CD8-positive, alpha-beta T cell (primary cell): ENCODE measurements at places on chromosomes 6 and 20.

DNA sequence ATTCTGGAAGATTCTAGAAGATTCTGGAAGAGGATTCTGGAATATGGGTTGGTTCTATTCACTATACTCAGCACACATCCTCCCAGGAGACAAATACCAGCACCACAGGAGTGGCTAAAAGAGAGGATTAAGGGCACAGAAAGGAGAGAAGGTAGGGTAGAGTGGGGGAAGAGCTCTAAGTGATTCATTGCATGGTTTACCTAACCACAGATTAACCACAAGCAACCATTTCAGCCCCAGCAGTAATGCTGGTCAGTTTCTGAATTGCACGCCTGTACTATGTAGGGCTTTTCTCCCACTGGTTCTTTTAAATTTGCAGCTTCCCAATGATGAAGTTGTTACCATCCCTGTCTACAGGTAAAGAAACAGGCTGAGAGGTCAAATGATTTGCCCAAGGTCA lies 192.7 kb upstream of the PMEPA1 start:
- no peak for DNase-seq

GRCh38 chr20:62511915-62512610 lies 36.3 kb upstream of the GATA5 start:
- no peak for DNase-seq

- no peak for DNase-seq
Measured at GRCh38 chr6:150252714-150253444, 110.0 kb downstream of the PPP1R14C start.

DNA sequence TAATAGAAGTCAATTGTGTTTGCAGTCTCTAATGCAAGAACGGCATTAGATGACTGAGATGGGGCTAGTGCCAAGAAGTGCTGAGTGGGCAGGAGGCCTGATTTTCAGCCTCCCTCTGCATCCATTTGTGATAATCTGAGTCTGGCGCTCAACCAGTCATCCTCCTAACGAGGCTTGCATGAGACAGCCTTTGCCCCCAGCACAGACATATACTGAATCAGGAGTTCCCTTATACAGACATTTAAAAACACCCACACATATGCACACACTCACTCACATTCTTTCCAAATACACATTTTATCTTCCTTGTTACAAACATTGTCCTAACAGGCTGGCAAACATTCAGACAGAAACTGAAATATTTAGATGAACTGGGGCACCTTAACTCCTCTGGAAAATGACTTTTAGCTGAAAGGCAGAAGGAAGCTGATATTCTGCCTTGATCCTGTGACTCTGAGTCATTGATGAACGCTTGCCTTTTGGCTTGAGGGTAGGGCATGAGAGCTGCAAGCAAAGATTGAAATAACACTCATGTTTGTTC lies 562.3 kb downstream of the DHX35 start:
- no peak for DNase-seq

DNA sequence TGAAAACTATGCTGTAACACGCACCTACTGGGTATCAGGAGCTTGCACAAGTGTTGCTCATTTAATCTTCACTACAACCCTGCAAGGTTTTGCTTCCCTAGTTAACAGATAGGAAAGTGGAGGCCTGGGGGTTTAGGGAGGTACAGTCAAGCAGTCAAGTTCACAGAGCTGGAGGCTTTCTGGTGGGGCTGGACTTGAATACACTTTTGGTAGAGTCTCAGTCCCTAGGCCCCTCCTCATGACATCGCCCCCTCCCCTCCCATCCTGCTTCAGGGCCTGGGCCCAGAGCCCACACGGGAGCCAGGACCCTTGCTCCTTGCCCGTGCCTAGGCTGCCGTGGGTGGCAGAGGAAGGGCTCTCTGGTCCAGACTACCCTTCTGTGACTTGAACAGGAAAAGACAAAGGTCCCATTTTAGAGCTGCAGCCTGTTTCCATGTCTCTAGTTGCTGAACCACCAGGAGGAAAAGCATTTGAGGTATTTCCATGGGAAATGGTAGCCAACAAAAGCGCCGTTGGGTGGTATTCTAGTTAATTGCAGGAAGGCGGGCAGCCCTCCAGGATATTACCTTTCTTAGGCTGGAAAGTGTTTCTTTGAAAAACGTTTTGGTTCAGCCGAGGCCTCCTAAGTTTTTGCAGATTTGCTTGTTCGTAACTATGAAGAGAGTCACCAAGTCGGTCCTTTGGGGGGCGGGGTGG lies 84.9 kb downstream of the CDC5L start:
- DNase-seq: no peak

GRCh38 chr20:59809630-59810448 lies 123.6 kb downstream of the SYCP2 start:
- no peak for DNase-seq

GRCh38 chr20:51236421-51236820 lies 213.5 kb upstream of the KCNG1 start:
- DNase-seq: no peak

GRCh38 chr20:58153121-58153520 lies 75.3 kb downstream of the ANKRD60 start:
- no peak for DNase-seq

DNA sequence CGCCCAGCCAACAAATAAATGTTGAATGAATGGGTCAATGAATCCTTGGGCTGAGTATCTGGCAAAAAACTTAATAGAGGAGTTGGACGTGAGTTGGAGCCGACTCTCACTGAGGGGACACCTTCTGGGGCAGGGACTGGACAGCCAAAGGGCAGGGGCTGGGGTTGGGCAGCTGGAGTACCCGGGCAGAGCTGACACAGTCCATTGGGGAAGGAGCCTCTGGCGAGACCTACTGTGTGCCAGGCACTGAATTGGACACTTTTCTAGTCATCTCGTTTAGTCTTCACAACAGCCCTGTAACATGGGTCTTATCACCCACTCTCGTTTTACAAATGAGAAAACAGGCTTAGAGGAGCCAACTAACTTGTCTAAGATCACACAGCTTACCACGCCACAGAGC lies 4.7 kb upstream of the MAPK13 start:
- DNase-seq: no peak

DNA sequence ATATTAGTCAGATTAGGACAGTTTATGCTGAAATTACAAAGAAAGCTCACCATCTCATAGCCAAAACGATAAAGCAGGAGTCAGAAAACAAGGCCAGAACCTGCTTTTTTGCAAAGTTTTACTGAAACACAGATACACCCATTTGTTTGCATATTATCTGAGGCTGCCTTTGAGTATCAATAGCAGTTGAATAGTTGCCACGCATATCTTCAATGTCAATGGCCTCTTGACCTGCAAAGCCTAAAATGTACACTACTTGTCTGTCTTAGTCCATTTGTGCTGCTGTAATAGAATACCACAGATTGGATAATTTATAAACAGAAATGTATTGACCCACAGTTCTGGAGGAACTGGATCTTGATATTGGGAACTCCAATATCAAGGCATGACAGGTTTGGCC lies 94.1 kb upstream of the NT5E start:
- DNase-seq: no peak

GRCh38 chr20:24789877-24790276 lies 159.2 kb upstream of the CST7 start:
- DNase-seq: no peak

GRCh38 chr6:93252930-93253329 lies 166.4 kb downstream of the EPHA7 start:
- no peak for DNase-seq

- DNase-seq: no peak
Measured at GRCh38 chr6:158910484-158911440, 89.2 kb downstream of the RSPH3 start.

DNA sequence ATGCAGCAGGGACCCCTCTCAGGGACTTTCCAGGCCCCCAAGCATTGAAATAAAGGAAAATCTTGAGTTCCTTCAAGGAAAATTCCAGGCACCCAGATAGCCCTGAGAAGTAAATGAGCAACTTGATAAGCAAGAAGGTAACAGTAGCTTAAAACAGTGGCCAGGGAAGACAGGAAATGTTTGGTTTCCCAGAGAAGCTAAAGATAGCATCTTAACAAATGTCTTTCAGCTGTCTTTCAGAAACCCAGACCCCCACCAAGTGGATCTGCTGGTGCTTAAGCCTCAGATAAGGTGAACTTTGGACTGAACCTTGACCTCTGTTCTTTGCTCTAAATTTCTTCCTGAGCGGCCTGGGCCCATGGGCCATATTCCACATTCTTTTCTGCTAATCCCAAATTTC lies 117.8 kb upstream of the CST7 start:
- no peak for DNase-seq

DNA sequence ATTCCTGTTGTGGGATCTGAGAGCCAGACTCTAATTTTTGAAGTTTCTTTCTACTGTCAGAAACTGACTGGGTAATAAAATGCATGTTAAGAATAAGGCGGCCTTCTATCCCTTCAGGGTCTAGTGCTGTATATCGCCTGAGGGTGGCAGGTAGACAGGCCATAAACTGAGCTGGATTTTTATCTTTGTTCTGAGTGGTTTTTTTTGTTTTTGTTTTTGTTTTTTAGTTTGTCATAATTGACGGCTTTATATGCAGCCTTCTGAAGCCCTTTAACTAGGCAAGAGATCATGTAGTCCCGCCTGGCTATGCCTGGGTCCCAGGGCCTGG lies 747.7 kb upstream of the ADGRB3 start:
- no peak for DNase-seq

- no peak for DNase-seq
Measured at GRCh38 chr20:47741669-47742608, 43.3 kb downstream of the SULF2 start.

DNA sequence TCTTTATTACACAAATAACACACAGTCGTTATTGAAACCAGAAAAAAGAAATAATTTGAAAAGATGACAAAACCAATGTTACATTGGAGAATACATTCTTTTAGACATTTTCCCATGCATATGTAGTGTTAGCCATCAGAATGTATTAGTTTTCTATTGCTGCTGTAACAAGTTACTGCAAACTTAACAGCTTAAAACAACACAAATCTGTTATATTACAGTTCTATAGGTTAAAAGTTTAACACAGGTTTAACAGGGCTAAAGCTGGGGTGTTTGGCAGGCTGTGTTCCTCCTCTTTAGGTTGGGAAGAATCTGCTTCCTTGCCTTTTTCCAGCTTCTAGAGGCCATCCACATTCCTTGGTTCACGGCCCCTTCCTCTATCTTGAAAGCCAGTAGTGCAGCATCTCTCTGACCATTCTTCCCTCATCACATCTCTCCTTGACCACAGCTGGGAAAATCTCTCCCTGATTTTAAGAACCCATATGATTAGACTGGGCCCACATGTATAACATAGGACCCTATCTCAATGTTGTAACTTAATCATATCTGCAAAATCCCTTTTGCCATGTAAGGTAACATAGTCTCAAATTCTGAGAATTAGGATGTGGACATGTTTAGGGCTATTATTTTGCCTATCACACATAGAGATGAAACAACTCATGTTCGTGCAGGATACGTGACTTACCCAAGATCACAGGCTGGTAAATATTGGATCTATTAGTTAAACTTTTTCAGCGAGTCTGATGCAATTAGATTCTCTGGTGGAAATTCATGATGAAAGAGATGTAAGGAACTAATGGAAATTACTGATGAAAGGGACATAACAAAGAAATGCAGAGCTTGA lies 145.4 kb upstream of the TMEM170B start:
- DNase-seq: no peak

- DNase-seq: no peak
Measured at GRCh38 chr6:64310214-64310613, 674.6 kb downstream of the PHF3 start.

- peak; percentile 77 for DNase-seq
Measured at GRCh38 chr20:62804627-62805154, at the start of gene OGFR. OGFR (plus strand) TSS chr20:62804835; CDS start chr20:62804860, 25 bp downstream.

DNA sequence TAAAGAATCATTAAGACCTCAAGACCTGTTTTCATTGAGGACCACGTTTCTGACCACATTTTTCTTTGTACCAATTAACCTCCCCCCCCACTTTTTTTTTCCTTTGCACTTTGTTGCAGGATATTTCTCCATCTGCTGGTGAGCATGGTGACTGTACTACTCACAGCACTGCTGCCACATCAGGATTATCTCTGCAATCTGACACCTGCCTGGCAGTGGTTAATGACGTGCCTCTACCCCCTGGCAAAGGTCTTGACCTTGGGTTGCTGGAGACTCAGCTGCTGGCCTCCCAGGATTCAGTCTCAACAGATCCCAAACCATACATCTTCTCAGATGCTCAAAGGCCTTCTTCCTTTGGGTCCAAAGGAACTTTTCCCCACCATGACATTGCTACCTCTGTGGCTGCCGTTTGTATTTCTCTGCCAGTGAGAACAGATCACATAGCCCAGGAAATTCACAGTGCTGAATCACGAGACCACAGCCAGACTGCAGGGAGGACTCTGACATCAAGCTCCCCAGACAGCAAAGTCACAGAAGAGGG lies 46.6 kb upstream of the EDN3 start:
- no peak for DNase-seq

DNA sequence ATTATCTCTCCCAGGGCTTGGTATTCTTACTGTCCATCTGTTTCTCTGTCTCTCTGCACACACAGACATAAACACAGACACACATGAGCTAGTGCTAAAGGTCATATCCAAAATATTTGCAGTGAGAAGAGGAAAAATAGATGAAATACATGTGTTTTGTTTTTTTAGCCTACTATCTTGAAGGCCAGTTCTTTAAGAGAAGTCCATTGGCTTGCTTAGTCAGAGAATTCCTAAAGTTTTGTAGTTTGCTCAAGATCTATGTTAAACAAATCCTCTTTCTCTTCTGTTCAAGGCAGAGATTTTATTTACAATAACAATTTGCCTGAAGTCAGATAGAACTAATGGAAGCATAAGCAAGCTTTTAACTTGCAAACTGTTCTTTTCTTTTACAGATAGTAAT lies 120.0 kb upstream of the AKIRIN2 start:
- no peak for DNase-seq

DNA sequence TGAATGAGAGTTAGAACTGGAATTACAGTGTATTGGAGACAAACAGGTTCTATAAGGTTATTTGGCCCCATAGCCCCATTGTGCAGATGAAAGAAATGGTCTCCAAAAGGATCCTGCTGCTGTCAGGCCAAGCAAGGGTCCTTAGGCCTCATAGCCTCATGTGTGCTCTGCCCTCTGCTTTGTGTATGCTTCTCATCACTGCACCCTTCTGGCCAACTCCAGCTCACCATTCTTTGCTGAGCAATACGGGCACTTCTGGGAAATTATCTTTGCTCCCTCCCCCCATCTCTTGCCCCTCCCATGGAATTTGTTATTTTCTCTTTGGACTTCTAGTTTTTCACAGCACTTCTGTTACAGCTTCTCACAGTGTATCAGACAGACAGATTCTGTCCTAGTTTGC lies 298.8 kb downstream of the FOXA2 start:
- DNase-seq: no peak

GRCh38 chr6:137099689-137100403 lies 55.1 kb upstream of the IL20RA start:
- DNase-seq: no peak

DNA sequence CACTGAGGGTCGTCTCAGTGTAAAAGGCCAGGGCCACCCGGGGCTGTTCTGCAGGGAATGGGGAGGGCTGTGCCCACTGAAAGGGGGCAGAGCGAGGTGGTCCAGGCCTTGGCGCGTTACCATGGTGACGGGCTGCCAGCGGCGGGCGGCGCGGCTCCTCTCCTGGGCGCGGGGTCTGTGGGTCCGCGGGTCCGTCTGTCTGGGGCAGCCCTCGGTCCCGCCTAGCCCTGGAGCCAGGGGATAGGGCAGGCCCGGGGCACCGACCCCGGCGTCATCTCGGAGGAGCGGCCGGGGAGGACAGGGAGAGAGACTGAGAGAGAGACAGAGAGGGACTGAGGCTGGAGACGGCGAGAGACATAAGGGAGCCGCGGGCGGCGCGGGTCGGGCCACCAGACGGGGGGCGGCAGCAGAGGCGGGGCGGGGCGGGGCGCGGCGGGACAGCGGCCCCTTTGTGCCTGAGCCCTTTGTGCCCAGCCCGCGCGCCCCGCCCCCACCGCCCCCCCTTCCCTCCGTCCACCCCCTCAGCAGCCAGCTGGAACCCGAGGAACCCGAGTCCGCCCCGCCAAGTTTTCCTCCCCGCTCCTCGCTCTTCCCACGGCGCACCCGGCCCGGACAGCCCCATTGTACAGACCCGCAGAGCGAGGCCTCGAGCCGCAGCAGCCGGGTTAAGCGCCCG lies at the start of gene KIAA1755:
TSS of gene KIAA1755 (minus strand) at position 358 of the 676 bp plus-strand sequence. CDS start at position 123, 235 bp downstream.
- no peak for DNase-seq
